Hepatocyte (in vitro differentiated cells): ENCODE measurements at places on chromosomes 5 and 9. TPM values are rescaled to one million over a fixed set of nuclear protein-coding genes. Genes with fewer than 3 reads are reported as not detected.

Gene FAT2
- 0.40 and 0.72 TPM in 2 replicates for total RNA-seq

Gene FOXD4L5
- 0.04 TPM in 1 of 2 replicates, not detected in the other for total RNA-seq

Gene FOXD4L3
- total RNA-seq, result 0.12 TPM in 1 of 2 replicates, not detected in the other

Gene CCNI2
- total RNA-seq, result 1.2 and 1.4 TPM in 2 replicates

Gene PSAT1
- total RNA-seq, result 149 and 186 TPM in 2 replicates

Gene SPINK4
- not detected in 2 replicates for total RNA-seq

Gene DDX4
- 0.17 TPM in 1 of 2 replicates, not detected in the other for total RNA-seq

Gene DMRT3
- total RNA-seq, result not detected in 2 replicates

Gene PGGT1B
- total RNA-seq, result 14.1 and 16.8 TPM in 2 replicates

Gene OMD
- 0.17 and 0.28 TPM in 2 replicates for total RNA-seq

Gene PKD2L2
- not detected in 2 replicates for total RNA-seq

Gene KCNV2
- total RNA-seq, result not detected in 2 replicates

Gene CDX1
- 54.6 and 58.2 TPM in 2 replicates for total RNA-seq

Gene ALDH1A1
- total RNA-seq, result 529 and 563 TPM in 2 replicates

Gene RANBP3L
- total RNA-seq, result 3.8 and 6.5 TPM in 2 replicates

Gene RNF44
- total RNA-seq, result 9.5 and 13.0 TPM in 2 replicates

Gene PTPRD
- total RNA-seq, result 65.2 and 77.6 TPM in 2 replicates

Gene FUT7
- not detected in 2 replicates for total RNA-seq

Gene CDKN2B
- total RNA-seq, result 8.5 and 18.6 TPM in 2 replicates

Gene SLC6A3
- total RNA-seq, result not detected in 2 replicates

Gene SCGB3A2
- 32.0 and 33.6 TPM in 2 replicates for total RNA-seq

Gene PCDHGA6
- total RNA-seq, result 0.12 TPM in 1 of 2 replicates, not detected in the other

Gene OTULINL
- 25.4 and 35.4 TPM in 2 replicates for total RNA-seq

Gene PTPN3
- total RNA-seq, result 11.8 and 12.1 TPM in 2 replicates

Gene HTR4
- 2.0 and 2.3 TPM in 2 replicates for total RNA-seq

Gene PTGR1
- 290 and 318 TPM in 2 replicates for total RNA-seq

Gene LRRC8A
- total RNA-seq, result 28.8 and 30.7 TPM in 2 replicates

Gene HACD4
- 1.2 and 1.3 TPM in 2 replicates for total RNA-seq

Gene GFI1B
- 0.10 TPM in 1 of 2 replicates, not detected in the other for total RNA-seq

Gene TRIM7
- total RNA-seq, result not detected in 2 replicates

Gene HAVCR1
- total RNA-seq, result 9.4 and 9.5 TPM in 2 replicates

Gene SV2C
- total RNA-seq, result under 0.01 and 0.12 TPM in 2 replicates

Gene GALNT10
- 41.3 and 45.9 TPM in 2 replicates for total RNA-seq

Gene CD14
- 0.84 and 2.3 TPM in 2 replicates for total RNA-seq

Gene COX7C
- 541 and 620 TPM in 2 replicates for total RNA-seq

Gene PCDHA4
- 25.2 and 30.0 TPM in 2 replicates for total RNA-seq

Gene C9orf152
- 0.28 and 1.2 TPM in 2 replicates for total RNA-seq

Gene TRIM36
- total RNA-seq, result 3.1 and 5.2 TPM in 2 replicates

Gene TCF7
- 5.1 and 7.5 TPM in 2 replicates for total RNA-seq

Gene GCNT1
- 59.3 and 62.4 TPM in 2 replicates for total RNA-seq
